ENCODE measurements at places on chromosomes 11 and 22.
A peak's percentile ranks its signal among the peaks of the same experiment; 100 is the strongest.

DNA sequence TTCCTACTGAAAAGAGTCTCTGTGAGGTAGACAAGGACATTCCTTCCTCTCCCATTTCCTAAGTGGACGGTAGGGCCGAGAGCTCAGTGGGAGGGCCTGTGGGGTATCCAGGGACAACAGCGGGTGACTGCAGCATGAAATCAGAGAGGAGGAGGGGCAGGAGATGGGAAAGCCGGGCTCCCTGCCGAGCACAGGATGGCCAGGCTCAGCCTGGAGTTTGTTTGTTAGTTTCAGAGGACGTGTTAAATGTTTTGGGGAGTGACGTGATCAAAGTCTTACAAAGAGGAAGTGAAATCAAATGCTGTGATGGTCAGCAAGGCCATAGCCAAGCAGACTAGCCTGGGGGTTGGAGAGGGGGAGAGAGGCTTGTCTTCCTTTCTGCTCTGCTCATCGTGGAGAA, 152.7 kb downstream of the ADAMTS15 start:
- DNase-seq = no peak
- H3K36me3 ChIP-seq = no peaks in the 10 kb centered on the region
- no peak overlapping the region for H3K27ac ChIP-seq
- H3K4me1 ChIP-seq = no peaks in the 10 kb centered on the region

GRCh38 chr11:39412117-39412516, 2047.3 kb downstream of the LRRC4C start:
- H3K4me1 ChIP-seq = no peaks in the 10 kb centered on the region
- no peak overlapping the region for H3K27ac ChIP-seq
- H3K27me3 ChIP-seq = no peaks in the 10 kb centered on the region
- H3K36me3 ChIP-seq = no peaks in the 10 kb centered on the region

DNA sequence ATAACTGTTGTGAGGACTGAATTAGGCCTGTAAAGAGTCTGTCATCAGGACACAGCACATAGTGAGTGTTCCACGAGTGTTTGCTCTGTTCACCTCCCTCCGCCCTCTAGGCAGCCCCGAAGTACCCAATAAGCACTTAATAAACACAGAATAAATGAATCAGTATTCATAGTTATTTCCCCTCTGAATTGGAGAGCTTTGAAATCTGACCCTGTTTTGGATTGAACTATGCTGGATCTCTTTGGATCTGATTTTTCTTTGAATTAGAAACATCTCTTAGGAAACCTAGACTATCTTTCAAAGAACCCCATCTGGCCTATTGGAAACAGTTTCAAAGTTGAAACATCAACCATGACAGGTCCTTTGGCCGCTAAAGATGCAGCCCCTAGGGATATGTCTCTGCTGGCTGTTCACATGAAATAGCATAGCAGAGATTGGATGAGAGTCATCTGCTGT, 615.5 kb downstream of the NTM start:
- no peak overlapping the region for H3K27ac ChIP-seq
- H3K4me1 ChIP-seq = no peaks in the 10 kb centered on the region
- no peak overlapping the region for H3K4me3 ChIP-seq
- H3K27me3 ChIP-seq = no peaks in the 10 kb centered on the region
- H3K36me3 ChIP-seq = no peaks in the 10 kb centered on the region

- peaks cover 57% of the 10 kb centered on the region for H3K4me1 ChIP-seq
- no peaks in the 10 kb centered on the region for H3K36me3 ChIP-seq
- peak overlapping the region; percentile 1 for H3K27ac ChIP-seq
- H3K4me3 ChIP-seq = no peak overlapping the region
These were observed 13.1 kb downstream of the SLC43A1 start for GRCh38 chr11:57502376-57502775.

DNA sequence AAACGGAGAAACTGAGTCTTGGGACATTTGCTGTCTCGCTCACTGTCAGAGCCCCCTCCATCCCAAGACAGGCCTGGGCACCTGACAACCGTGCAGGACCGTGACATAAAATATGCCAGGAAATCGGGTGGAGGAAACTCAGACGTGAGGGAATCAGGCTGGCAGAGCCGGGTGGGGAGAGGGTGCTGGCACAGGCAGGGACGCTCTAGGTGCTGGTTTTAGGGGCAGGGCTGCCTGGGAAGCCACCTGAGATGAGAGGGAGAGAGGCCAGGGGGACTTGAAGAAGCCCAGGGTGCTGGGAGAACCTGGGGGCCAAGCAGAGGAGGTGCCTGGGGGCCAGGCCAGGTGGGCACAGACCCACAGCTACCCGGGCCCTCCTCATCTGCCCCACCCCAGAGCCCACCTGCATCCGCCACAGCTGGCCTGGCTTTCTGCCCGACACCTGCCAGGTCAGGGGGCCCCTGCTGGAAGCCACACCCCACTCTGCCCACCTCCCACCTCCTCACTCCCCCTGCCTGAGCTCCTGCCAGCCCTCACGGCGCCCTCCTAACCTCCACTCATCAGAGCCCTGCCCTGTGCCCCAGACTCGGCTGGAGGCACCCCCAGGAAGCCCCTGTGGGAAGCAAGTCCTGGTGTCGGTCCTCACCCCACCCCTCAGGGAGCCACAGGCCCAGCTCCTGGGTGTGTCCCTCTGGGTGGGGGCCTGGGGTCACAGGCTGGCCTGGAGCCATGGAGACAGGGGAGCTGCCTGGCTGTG, 27.3 kb upstream of the MUC5AC start:
- H3K4me3 ChIP-seq = no peak overlapping the region
- no peaks in the 10 kb centered on the region for H3K27me3 ChIP-seq
- DNase-seq = no peak
- H3K4me1 ChIP-seq = no peaks in the 10 kb centered on the region
- H3K36me3 ChIP-seq = no peaks in the 10 kb centered on the region

DNA sequence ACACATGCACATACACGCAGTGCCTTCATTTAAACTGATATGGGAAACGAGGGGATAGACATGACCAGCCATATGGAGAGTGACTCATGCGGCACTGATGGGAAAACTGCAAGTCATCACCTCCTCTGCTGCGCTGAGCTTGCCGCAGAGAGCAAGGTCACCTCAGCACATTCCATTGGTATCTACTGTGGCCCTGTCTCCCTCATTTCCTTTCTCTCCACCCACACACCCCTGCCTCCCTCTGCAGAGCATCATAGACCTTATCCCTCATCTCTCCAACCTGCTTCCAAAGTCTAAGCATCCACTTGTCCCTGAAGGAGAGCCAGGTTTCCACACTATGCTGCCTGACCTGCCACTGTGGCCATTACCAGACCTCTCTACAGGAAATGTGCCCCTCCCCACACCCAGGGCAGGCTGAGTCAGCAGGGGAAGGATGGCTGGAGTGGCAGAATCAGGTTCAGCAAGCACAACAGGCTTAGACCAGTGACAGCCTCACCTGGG, 116.9 kb upstream of the SNX19 start:
- peak; percentile 89 for DNase-seq
- H3K4me1 ChIP-seq = peaks cover 25% of the 10 kb centered on the region
- no peak overlapping the region for H3K4me3 ChIP-seq
- H3K36me3 ChIP-seq = no peaks in the 10 kb centered on the region
- no peaks in the 10 kb centered on the region for H3K27me3 ChIP-seq
- H3K27ac ChIP-seq = peak overlapping the region; percentile 90
